ENCODE measurements at places on chromosomes 12 and 14.

DNA sequence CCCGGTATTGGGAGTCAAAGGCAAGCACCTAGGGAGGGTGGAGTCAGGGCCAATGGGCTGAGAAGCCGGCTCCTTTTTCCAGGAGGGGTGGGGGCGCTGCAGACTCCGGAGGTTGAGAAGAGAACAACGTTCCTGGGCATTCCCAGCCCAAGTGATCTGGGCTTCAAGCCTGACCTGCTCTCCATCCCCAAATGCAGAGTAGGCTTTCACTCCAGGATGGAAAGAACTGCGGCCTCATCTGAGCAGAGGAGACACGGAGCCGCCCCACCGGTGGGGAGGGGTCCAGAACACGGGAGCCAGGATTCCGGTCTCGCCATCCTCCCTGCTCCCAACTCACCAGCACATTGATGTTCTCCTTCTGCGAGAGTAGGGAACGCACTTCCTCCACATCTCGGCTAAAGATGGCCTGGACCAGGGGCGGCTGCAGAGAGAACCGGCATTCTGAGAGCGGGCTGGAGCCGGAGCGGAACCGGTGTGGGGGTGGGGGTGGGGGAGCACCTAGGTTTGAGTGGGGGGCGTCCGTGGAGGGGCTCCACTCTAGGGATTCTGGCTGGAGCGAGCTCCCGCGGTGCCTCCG lies 605 bp downstream of the ANKRD52 start:
- DNase-seq: peak; percentile 14

DNA sequence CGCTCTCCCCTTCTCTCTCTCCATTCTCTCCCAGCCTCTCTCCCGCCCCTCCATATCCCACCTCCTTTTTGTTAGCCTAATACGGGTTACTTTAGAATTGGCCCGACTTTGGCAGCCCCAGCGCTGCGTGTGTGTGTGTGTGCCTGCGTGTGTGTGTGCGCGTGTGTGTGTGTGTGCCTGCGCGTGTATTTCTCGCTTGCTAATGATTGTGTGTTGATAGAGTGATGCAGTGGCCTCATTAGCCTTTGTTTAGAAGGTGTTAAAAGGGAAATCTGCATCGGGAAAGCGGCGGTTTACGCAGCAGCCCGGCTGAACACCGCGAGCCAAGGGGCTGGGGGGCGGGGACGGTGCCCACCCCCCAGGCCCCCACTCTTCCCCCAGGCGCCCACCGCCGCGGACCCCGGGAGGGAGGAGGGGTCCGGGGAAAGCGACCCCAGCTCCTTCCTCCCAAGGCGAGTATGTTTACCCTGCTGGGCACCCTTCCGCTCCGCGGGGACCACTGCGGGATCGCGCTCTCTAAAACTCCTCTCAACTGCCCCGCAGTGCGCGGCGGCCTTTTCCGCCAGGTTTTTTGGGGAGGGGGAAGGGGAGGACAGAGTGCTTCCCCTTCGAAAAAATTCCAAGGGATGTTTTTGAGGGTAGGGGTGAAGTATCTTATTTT lies 6.8 kb upstream of the LHX5 start:
- DNase-seq: no peak

DNA sequence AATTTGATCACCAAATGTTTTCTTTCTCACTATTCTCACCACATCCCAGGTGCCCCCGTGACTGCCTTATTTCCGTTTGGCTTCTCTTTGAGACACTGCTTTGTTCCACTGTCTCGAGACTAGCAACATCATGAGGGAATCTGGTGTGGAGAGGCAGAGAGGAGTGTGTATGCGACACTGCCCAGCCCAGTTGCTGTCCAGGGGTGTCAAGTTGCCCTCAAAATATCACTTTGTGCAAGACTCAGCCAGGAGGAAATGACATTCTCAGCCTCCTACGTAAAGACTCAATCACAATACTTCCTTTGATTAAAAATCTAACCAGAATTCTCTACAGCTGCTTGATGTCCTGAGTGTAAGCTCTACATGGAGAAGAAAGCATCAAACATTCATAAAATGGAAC lies 48.2 kb upstream of the EEA1 start:
- DNase-seq: no peak

DNA sequence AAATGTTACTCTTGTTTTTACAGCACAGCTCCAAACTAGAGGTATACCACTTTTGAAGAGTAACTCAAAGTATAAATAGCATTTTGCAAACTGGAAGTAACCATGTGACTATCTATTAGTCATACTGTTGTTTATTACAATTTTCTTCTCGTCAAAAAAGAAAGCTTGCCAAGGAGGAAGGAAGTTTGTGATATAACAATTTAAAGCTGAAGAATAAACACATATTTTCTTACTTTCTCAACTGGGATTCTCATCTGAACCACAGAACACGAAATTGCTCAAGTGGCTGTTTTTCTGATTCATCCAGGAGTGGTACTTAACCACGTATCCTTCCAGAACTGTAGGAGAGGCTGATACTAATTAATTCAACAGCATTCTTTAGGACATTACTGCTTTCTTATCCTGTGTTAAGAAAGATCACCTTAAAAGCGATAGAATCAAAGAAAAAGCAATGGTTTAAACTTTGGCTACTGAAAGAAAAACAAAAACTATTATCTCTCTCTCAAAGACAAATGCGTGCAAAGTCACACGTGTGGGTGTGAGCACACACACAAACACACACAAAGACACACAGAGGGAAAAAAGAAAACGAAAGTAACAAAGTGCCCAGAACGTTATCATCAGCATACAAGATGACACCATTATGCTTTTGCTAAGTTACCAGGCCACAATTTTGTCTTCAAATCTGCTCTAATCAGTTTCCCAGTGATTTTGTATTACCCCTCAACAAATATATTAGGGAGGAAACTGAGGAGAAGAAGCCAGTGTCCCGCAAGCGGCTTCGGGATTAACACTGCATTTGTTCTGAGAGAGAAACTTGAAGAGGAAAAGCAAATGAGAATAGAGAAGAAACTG lies at the start of gene CLEC2B:
Gene CLEC2B (minus strand): TSS at position 48 of the 855 bp plus-strand sequence.
- DNase-seq: no peak

DNA sequence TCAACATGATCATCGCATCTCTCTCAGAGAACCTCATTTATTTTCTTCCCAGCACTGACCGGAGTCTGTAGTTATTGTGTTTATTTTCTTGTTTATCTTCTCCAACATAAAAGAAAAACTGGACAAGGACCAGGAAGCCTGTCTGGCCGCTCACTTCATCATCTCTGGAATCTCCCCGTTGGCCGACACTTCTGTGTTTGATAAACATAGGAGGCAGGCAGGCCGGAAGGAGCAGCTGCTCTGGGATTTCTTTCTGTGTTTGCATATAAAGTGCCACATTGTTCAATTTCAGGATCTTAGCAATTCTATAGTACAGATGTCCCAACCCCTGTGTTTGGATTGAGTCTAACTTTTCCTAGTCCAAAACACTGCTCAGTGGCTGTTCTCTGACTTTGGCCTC lies 53.3 kb downstream of the ACACB start:
- no peak for DNase-seq

GRCh38 chr12:68235576-68235975 lies 10.0 kb upstream of the IL26 start:
- no peak for DNase-seq

DNA sequence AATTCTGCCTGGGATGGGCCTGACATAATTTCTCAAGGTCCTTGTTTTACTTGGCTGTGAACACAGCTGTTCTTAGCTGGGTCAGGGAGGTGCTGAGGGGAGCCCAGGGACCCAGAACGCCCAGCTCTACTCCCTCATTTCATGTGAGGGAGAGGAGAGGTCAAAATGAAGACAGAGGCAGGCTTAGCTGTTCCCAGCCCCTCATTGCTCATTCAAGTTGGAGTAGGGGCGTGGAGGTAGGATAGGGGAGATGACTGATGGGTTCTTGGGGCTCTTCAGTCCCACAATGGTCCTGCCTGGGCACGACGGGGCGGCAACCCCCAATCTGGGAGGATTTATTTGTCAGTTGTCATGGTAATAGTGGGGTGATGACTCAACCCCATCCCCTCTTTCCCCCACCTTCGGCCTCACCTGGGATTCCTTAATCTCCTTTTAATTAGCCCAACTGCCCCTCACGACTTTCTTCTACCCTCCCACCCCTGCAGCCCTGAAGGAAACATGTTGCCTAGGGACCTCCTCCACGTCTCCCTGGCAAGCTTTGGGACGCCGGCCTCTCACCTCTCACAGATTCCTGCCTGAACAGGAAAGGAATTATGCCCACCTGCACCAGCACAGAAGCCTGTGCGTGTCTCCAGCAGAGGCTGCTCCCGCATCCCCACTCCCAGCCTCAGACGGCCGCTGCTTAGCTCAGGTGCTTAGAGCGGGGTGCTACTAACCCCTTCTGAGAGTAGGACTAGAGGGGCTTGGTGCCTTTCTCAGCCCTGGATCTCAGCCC lies 10.2 kb downstream of the SPRYD3 start:
- no peak for DNase-seq

GRCh38 chr14:20714593-20715250 lies 26.2 kb downstream of the ANG start:
- peak; percentile 6 for DNase-seq

GRCh38 chr14:23252006-23252405 lies 14.3 kb downstream of the RNF212B start:
- DNase-seq: no peak
